CD8-positive, alpha-beta memory T cell (primary cell): ENCODE measurements at places on chromosomes 3 and 15.

- no peak for DNase-seq
These were observed 296.7 kb upstream of the LYSMD4 start for GRCh38 chr15:100029868-100030479.

DNA sequence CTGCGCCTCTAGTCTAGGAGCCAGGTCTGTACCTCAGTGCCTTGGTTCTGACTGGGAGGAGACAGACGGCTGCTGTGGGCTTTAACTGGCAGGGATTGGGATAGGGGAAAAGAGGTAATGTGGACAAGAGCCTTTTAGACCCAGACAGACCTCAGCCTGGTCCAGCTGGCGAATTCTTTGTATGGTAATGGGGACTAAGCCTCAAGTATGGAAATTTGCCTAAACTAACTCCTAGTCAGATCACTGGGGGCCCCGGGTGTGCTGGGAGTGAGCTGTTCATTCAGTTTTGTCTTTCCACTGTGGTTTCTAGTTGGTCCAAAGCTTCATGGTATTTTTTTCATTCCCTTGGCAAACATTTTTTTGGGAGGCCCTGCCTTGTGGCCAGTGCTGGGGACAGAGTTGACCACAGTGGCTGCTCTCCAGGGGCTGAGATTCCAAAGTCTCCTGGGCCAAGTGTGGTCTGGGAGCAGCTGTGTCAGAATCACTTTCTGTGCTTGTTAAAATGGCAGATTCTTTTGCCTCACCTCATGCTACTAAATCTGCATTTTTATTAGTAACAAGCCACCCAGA, 261.4 kb upstream of the C2CD4B start:
- DNase-seq: no peak

DNA sequence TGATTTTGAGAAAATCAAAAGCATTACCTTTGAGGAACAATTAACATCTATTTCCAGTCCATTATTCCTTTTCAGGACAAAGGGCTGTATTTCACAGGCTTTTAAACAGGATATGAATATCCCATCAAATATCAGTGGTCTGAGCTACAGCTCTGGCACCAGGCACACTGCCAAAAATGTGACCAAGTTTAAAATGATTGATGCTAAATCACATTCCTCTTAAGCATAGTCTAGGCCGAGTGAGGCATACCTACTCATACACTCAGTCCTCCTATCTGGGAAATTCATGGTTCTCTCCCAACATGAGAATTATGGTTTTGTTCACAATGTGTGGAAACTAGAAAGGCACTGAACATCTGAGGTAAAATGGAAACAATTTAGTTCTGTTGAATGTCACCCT, 683.5 kb downstream of the TUSC7 start:
- DNase-seq: no peak

DNA sequence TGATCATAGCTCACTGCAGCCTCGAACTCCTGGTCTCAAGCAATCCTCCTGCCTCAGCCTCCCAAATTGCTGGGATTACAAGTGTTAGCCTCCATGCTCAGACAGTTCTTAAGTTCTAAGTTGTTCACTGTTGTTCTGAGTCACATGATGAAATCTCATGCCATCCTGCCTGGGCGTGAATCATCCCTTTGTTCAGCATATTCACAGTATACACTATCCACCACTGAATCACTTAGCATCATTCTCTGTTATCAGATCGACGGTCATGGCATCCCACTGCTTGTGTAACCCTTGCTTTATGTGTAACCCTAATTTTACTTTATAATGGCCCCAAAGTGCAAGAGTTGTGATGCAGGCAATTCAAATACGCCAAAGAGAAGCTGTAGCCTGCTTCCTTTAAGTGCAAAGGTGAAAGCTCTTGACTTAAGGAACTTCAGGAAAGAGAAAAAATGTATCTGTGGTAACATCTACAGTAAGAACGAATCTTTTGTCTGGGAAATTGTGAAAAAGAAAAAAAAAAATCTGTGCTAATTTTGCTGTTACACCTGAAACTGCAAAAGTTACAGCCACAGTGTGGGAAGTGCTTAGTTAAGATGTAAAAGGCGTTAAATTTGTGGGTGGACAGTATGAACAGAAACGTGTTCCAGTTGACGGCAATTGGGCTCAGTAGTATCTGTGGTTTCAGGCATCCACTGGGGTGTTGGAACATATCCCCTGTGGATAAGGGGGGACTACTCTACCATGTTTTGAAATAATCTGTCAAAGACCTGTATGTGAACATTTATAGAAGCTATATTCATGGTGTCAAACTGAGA, 80.6 kb downstream of the PCOLCE2 start:
- DNase-seq: no peak

- no peak for DNase-seq
These were observed 36.9 kb upstream of the HERC1 start for GRCh38 chr15:63870487-63871209.

DNA sequence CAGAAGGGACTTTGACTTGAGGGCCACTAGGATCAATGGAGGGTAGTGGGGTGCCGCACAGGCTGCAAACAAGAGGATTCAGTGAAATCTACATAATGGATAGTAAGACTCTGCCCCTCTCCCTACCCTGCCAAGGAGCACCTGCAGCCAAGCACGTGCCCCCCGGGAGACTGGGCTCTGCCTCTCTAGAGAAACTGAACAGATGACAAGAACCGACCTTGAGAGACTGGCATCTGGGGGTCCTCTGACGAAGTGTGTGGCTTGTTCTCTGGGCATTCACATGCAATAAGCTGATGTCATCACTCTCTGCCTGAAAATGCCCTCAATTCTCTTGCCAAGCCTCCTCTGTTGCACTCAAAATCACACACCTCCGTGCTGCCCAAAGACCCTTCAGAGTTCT, 132.3 kb downstream of the FAM43A start:
- DNase-seq: no peak

GRCh38 chr3:9917820-9918219, 922 bp downstream of the IL17RC start:
- no peak for DNase-seq
